ENCODE measurements at places on chromosomes 5 and 9. TPM values are rescaled to one million over a fixed set of nuclear protein-coding genes. Genes with fewer than 3 reads are reported as not detected.

The BTNL9 gene
- not detected for total RNA-seq

The OTULINL gene
- total RNA-seq, result 42.8 TPM

The GLIPR2 gene
- 51.4 TPM for total RNA-seq

The HSPB3 gene
- not detected for total RNA-seq

The COL15A1 gene
- not detected for total RNA-seq

The HAVCR2 gene
- total RNA-seq, result 2.7 TPM

The CDH9 gene
- total RNA-seq, result not detected

The NME5 gene
- not detected for total RNA-seq

The GAS1 gene
- total RNA-seq, result 0.37 TPM

The IFNA21 gene
- total RNA-seq, result not detected

The GRIN1 gene
- not detected for total RNA-seq

The PCDHGB2 gene
- 0.45 TPM for total RNA-seq

The FBXO4 gene
- 10.5 TPM for total RNA-seq

The ZNF354C gene
- 4.1 TPM for total RNA-seq

The TNIP1 gene
- 245 TPM for total RNA-seq
